Liver (tissue), 10 donors: ENCODE measurements at places on chromosomes 5 and 9. TPM values are rescaled to one million over a fixed set of nuclear protein-coding genes. Genes with fewer than 3 reads are reported as not detected.

DNA sequence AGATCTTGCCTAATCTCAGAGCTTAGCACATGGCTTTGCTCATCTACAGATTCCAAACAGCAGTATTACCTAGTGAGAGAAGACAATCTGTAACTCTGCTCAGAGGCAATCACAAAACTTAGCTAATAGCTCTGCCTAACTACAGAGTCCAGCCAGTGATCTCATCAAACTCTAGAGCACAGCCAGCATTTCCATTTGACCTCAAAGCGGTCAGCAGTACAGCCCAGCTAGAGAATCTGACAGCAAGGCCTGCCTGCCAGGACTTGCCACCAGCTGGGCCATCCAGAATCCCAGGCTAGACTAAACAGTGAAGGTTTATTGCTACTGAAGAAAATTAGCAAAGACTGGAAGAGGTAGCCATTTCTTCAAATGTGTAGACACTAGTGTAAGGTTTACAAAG lies 217.9 kb upstream of the VLDLR start:
- no peaks in the 10 kb centered on the region for H3K27me3 ChIP-seq
- no peaks in the 10 kb centered on the region for H3K4me1 ChIP-seq
- H3K4me3 ChIP-seq: no peak overlapping the region
- no peak overlapping the region for H3K27ac ChIP-seq
- no peaks in the 10 kb centered on the region for H3K36me3 ChIP-seq

- DNase-seq: no peak
- H3K36me3 ChIP-seq: no peaks in the 10 kb centered on the region
- no peak overlapping the region for H3K27ac ChIP-seq
Observed at GRCh38 chr5:88118179-88118578, 150.5 kb downstream of the TMEM161B start.

- H3K4me1 ChIP-seq: no peaks in the 10 kb centered on the region
- DNase-seq: no peak
- H3K27ac ChIP-seq: no peak overlapping the region
Observed at GRCh38 chr5:58040044-58040443, 419.8 kb downstream of the PLK2 start.

DNA sequence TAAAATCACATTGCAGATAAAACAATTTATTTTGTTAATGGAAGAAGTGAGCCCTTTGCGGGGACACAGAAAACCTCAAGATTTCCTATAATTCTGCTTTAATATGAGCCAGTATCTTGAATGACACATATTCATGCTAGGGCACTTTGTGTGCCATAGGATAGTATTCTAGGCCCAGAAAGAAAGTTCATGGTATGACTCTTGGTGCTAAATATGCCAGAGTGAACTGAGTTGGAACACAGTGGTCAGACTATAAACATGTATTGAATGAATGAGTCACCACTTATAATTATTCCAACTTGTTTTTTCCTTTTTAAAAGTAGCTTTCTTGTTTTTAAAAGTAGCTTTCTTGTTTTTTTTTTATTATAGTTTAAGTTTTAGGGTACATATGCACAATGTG lies 46.0 kb downstream of the ADAMTS19 start:
- H3K4me1 ChIP-seq: no peaks in the 10 kb centered on the region
- H3K27ac ChIP-seq: no peak overlapping the region
- DNase-seq: no peak

- no peaks in the 10 kb centered on the region for H3K27me3 ChIP-seq
- H3K27ac ChIP-seq: peak within 1 kb of the TSS; percentile 63
- H3K36me3 ChIP-seq: no peaks in the 10 kb centered on the region
- H3K4me3 ChIP-seq: peak within 1 kb of the TSS; percentile 73
Observed at GRCh38 chr5:145936401-145937131, at the start of gene SH3RF2. Gene SH3RF2 (plus strand): TSS chr5:145936578. CDS start chr5:145937929, 1,351 bp downstream.

DNA sequence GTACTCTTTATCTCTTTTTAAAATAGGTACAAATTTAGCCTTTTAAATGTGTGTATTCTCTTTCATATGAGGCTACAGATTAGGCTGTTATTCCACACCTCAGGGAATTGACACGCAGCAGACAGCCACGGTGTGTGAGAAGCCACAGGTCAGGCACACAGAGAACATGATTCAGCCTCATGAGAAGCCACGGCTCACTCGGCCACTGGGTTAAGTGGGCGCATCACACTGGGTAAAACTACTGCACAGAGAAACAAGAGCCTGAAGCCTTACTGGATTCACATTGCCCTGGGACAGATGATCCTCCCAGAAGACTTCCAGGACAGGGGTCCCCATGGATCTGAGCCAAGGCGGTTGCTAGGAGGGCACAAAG lies 28.2 kb downstream of the LPCAT1 start:
- H3K27ac ChIP-seq: peak overlapping the region; percentile 56
- no peaks in the 10 kb centered on the region for H3K36me3 ChIP-seq
- H3K4me1 ChIP-seq: peaks cover under 1% of the 10 kb centered on the region
- DNase-seq: no peak

DNA sequence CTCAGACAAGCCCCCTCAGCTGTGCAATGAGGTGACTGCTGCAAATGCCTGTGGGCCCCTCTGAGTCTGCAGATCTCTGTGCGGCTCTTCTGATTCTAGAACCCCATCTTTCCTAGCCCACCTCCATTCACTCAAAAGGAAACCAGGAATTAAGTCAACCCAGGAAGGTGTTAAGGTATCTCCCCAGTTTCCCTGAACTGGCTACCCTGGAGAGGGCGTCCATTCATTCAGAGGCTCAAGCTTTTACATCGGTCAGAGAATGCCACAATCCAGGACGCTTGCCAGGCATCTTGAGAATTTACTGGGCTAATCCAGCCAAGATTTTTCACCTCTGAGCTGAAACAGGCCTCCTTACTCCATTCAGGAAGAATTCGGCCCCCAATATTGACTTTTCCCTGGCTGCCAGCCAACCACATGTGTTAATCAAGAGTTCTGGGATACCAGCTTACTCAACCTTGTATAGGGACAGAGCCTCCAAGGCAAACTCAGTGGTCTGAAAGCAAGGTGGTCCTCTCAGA lies 889 bp upstream of the ADAMTS12 start:
- no peak overlapping the region for H3K27ac ChIP-seq
- peak; percentile 43 for DNase-seq
- no peaks in the 10 kb centered on the region for H3K4me1 ChIP-seq
- H3K27me3 ChIP-seq: no peaks in the 10 kb centered on the region

- H3K27me3 ChIP-seq: no peaks in the 10 kb centered on the region
- no peak overlapping the region for H3K27ac ChIP-seq
- no peak for DNase-seq
Observed at GRCh38 chr5:172336264-172336663, 52.7 kb upstream of the UBTD2 start.

The PLPP7 gene
- total RNA-seq: 0.59 TPM

The DOK3 gene
- total RNA-seq: 10.2 TPM

The SLC38A9 gene
- total RNA-seq: 31.0 TPM
